Activated CD4-positive, alpha-beta T cell treated with anti-CD3 and anti-CD28 coated beads for 36 hours (primary cell): ENCODE measurements at places on chromosomes 3 and 15. TPM values are rescaled to one million over a fixed set of nuclear protein-coding genes. Genes with fewer than 3 reads are reported as not detected.

PLSCR5 gene
- total RNA-seq = not detected

TLR9 gene
- 0.59 TPM for total RNA-seq

CELSR3 gene
- 8.1 TPM for total RNA-seq

- DNase-seq = no peak
Observed at GRCh38 chr3:126961191-126961790, 21.6 kb upstream of the PLXNA1 start.

- DNase-seq = no peak
Observed at GRCh38 chr3:79297245-79297960, 470.4 kb downstream of the ROBO1 start.
